Activated CD4-positive, alpha-beta T cell treated with anti-CD3 and anti-CD28 coated beads for 36 hours (primary cell): ENCODE measurements at places on chromosomes 6 and 20. TPM values are rescaled to one million over a fixed set of nuclear protein-coding genes. Genes with fewer than 3 reads are reported as not detected.

Gene ESR1
- 0.04 TPM for total RNA-seq

Gene CALHM6
- 7.1 TPM for total RNA-seq

Gene MAP3K5
- 6.7 TPM for total RNA-seq

Gene SRSF3
- 298 TPM for total RNA-seq

Gene ERVFRD-1
- not detected for total RNA-seq

Gene PRSS16
- total RNA-seq: 1.5 TPM

Gene MUCL3
- total RNA-seq: not detected

Gene RFX6
- not detected for total RNA-seq

Gene GGTLC1
- total RNA-seq: not detected

GRCh38 chr6:7062451-7063162, 45.2 kb upstream of the RREB1 start:
- no peak overlapping the region for H3K4me3 ChIP-seq
- H3K36me3 ChIP-seq: no peaks in the 10 kb centered on the region
- DNase-seq: no peak
- H3K4me1 ChIP-seq: peaks cover 8% of the 10 kb centered on the region

DNA sequence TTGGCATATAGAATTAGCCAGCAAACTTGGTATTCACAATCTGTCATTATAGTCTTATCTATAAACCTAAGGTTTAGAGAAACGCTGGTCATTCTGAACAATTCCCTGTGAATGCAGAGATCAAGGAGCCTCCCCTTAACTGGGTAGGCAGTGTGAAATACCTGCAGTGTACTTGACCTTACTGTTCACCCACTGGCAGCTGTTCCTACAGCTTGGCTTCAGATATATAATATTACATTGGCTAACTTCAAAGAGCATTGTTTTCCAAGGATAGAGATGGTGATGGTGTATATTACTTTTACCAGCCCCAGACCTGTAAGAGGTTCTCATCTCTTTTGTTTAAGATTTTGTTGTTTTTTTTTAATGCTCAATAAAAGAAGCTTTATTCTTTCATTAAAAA, 168.3 kb downstream of the ESR1 start:
- H3K36me3 ChIP-seq: no peaks in the 10 kb centered on the region
- H3K4me3 ChIP-seq: no peak overlapping the region
- H3K27ac ChIP-seq: no peak overlapping the region
- DNase-seq: no peak
- no peaks in the 10 kb centered on the region for H3K4me1 ChIP-seq

- H3K36me3 ChIP-seq: no peaks in the 10 kb centered on the region
- H3K4me3 ChIP-seq: no peak overlapping the region
Measured at GRCh38 chr6:3596766-3597165, 139.9 kb upstream of the SLC22A23 start.

GRCh38 chr6:6751619-6752023, 163.1 kb downstream of the LY86 start:
- peaks cover 23% of the 10 kb centered on the region for H3K4me1 ChIP-seq
- peak; percentile 71 for DNase-seq
- H3K27ac ChIP-seq: peak overlapping the region; percentile 39
- no peaks in the 10 kb centered on the region for H3K36me3 ChIP-seq

GRCh38 chr6:147510929-147511590, 2.6 kb downstream of the SAMD5 start:
- no peak overlapping the region for H3K4me3 ChIP-seq
- H3K36me3 ChIP-seq: no peaks in the 10 kb centered on the region
- H3K27ac ChIP-seq: no peak overlapping the region
- H3K27me3 ChIP-seq: peaks cover 44% of the 10 kb centered on the region
- DNase-seq: no peak

DNA sequence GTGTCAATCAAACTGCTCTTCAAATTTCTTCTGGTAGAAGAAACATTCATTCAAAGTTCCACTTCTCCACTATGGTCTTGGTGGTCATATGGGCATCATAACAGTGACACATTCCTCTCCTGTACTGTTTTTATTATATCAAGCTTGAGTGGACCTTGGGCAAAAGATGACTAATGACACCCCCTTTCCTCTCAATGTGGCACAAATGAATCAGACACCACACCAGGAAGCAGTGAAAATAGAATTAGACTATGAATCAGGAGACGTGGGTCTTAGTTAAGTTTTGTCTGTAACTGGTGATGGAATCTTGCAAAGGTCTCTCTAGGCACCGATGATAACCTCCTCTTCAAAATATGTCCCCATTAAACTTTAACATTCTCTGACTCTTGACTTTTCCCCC, 9.0 kb upstream of the NRSN1 start:
- no peak overlapping the region for H3K27ac ChIP-seq
- no peaks in the 10 kb centered on the region for H3K27me3 ChIP-seq
- no peak for DNase-seq
- H3K4me3 ChIP-seq: no peak overlapping the region
- no peaks in the 10 kb centered on the region for H3K36me3 ChIP-seq

DNA sequence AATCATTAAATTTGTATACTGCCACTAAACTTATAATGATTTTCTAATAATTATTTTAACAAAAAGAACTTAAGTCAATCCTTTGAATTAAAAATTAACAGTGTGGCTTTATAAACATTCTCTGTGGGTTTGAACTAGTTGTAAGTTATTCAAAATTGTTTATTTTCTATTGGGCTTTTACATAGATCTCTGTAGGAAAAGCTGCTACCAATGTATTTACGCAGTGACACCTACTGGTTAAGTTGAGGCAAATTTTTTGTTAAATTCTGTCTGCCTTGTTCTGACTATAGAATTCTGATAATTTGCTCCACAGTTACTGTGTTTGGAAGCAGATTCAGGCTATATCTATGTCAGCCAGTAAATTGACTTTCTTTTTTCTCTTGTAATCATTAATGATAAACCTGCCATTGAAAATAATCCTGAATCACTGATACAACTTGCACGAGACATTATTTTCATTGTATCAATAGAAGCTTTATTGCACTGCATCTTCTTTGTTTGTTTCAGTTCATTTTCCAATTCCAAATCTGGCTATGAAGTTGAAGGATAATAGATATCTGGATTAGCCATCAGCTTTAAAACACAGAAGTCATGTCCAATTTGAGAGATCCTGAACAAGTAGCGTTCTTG, 66.0 kb upstream of the UTRN start:
- no peak overlapping the region for H3K27ac ChIP-seq
- DNase-seq: no peak
- peaks cover 2% of the 10 kb centered on the region for H3K27me3 ChIP-seq
- peaks cover 34% of the 10 kb centered on the region for H3K4me1 ChIP-seq
- H3K36me3 ChIP-seq: peaks cover 2% of the 10 kb centered on the region
- no peak overlapping the region for H3K4me3 ChIP-seq

DNA sequence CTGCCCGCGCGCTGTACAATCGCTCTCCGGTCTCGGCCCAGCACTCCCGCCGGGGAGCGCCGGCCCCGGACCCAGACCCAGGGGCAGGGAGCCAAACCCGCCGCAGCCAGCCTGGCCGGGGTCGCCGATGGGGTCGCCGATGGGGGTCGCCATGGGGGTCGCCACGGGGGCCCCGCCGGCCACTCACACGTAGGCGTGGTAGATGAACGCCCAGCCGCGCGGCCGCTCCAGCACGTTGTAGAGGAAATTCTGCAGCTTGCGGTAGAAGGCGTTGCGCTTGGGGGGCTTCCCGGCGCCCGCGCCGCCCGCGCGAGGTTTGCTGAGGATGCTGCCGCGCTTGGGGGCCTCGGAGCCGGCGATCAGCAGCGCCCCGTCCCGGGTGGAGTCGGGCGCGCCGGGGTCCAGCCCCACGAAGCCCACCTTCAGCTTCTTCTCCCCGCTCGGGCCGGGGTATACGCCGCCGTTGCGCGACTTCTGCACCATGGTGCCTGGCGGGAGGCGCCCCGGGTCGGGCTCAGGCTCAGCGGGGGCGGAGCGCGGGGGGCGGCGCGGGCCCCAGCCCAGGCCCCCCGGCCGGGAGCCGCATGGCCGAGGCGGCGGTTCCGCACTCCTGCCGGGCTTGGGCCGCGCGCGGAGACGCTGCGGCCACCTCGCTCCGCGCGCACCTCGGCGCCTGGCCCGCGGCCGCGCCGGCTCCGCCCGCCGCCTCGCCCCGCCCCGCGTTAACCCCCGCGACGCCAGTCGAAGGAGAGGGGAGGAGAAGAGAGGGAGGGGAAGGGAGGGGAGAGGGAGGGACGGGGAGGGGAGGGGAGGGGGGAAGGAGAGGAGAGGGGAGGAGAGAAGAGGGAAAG, at the start of gene KCNQ2:
TSS of gene KCNQ2 (minus strand) at position 675 of the 851 bp plus-strand sequence. CDS start at position 483, 192 bp downstream.
- H3K4me3 ChIP-seq: no peak within 1 kb of the TSS
- H3K36me3 ChIP-seq: no peaks in the 10 kb centered on the region
- H3K27me3 ChIP-seq: peaks cover 26% of the 10 kb centered on the region

- no peak overlapping the region for H3K4me3 ChIP-seq
- H3K27me3 ChIP-seq: peaks cover 3% of the 10 kb centered on the region
- no peaks in the 10 kb centered on the region for H3K4me1 ChIP-seq
- no peak for DNase-seq
- no peaks in the 10 kb centered on the region for H3K36me3 ChIP-seq
Measured at GRCh38 chr20:40317156-40317790, 371.8 kb downstream of the MAFB start.

DNA sequence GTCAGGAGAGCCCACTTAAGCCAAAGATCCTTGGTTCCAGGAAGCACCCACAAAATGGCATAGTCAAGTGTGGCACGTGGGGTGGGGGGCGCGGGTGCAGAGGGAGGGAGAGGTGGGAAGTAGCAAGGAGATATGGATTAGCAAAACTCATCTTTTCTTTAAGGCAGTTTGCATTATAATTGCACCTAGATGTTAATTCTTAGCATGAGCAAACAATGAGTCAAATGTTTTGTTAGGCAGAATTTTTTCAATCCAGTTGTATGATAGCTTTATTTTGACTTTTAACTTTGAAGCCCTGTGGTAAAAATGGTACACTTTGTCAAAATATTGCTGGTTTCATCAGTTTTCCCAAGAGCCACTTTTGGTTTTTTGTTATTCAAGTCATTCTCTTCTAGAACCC, 15.0 kb downstream of the SCAND1 start:
- no peaks in the 10 kb centered on the region for H3K27me3 ChIP-seq
- no peak for DNase-seq
- peaks cover 19% of the 10 kb centered on the region for H3K36me3 ChIP-seq
- no peak overlapping the region for H3K4me3 ChIP-seq
- no peaks in the 10 kb centered on the region for H3K4me1 ChIP-seq
- H3K27ac ChIP-seq: no peak overlapping the region

- H3K36me3 ChIP-seq: no peaks in the 10 kb centered on the region
- no peak overlapping the region for H3K27ac ChIP-seq
- H3K4me1 ChIP-seq: peaks cover 8% of the 10 kb centered on the region
- peaks cover 5% of the 10 kb centered on the region for H3K27me3 ChIP-seq
- peak overlapping the region; percentile 47 for H3K4me3 ChIP-seq
Measured at GRCh38 chr6:125099211-125100073, 54.1 kb upstream of the TPD52L1 start.

- no peak overlapping the region for H3K27ac ChIP-seq
- H3K4me1 ChIP-seq: no peaks in the 10 kb centered on the region
- no peak for DNase-seq
Measured at GRCh38 chr6:64252256-64252655, 616.7 kb downstream of the PHF3 start.

DNA sequence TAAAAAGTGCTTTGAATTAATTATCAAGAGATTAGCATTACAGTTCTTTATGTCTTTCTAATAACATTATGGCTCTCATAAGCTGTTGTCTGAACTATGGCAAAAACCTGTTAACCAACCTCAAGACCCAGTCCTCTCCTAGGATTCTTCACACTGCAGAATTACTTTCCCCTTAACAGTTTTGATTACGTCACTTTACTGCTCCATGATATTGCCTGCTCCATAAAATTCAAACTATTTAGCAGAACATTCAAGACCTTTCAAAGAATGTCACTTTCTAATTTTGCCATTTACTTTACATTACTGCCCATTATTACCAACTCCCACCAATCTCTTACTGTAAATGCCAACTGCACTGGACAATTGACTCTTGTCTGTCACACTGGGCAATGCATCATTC, 843.5 kb downstream of the PHF3 start:
- H3K36me3 ChIP-seq: no peaks in the 10 kb centered on the region
- H3K27ac ChIP-seq: no peak overlapping the region
- no peak overlapping the region for H3K4me3 ChIP-seq
- DNase-seq: no peak
- no peaks in the 10 kb centered on the region for H3K27me3 ChIP-seq
- no peaks in the 10 kb centered on the region for H3K4me1 ChIP-seq

GRCh38 chr6:90765895-90766294, 179.0 kb upstream of the MAP3K7 start:
- peaks cover 4% of the 10 kb centered on the region for H3K27me3 ChIP-seq
- no peak for DNase-seq
- H3K36me3 ChIP-seq: no peaks in the 10 kb centered on the region
- no peaks in the 10 kb centered on the region for H3K4me1 ChIP-seq
- no peak overlapping the region for H3K27ac ChIP-seq
- no peak overlapping the region for H3K4me3 ChIP-seq

- no peaks in the 10 kb centered on the region for H3K4me1 ChIP-seq
- no peaks in the 10 kb centered on the region for H3K27me3 ChIP-seq
- DNase-seq: no peak
- H3K27ac ChIP-seq: no peak overlapping the region
- H3K4me3 ChIP-seq: no peak overlapping the region
- H3K36me3 ChIP-seq: no peaks in the 10 kb centered on the region
Measured at GRCh38 chr6:162960679-162961457, 233.1 kb downstream of the PACRG start.

DNA sequence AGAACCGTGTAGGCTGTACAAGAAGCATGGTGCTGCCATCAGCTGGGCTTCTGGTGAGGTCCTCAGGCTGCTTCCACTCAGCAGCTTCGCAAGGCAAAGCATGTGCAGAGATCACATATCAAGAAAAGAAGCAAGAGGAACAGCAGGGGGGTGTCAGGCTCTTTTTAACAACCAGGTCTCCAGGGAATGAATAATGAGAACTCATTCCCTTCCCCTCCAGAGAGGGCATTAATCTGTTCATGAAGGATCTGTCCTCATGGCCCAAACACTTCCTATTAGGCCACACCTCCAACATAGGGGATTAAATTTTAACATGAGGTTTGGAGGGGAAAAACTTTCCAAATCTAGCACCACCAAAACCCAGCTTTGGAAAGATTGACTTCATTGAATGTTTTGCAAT, 20.0 kb downstream of the GINM1 start:
- no peak for DNase-seq
- peak overlapping the region; percentile 29 for H3K27ac ChIP-seq
- H3K4me3 ChIP-seq: no peak overlapping the region
- H3K4me1 ChIP-seq: no peaks in the 10 kb centered on the region
- H3K36me3 ChIP-seq: peaks cover 15% of the 10 kb centered on the region

- peaks cover 8% of the 10 kb centered on the region for H3K27me3 ChIP-seq
- no peak overlapping the region for H3K4me3 ChIP-seq
- H3K4me1 ChIP-seq: no peaks in the 10 kb centered on the region
- no peak for DNase-seq
- H3K27ac ChIP-seq: no peak overlapping the region
Measured at GRCh38 chr20:46573788-46574584, 23.5 kb upstream of the OCSTAMP start.

DNA sequence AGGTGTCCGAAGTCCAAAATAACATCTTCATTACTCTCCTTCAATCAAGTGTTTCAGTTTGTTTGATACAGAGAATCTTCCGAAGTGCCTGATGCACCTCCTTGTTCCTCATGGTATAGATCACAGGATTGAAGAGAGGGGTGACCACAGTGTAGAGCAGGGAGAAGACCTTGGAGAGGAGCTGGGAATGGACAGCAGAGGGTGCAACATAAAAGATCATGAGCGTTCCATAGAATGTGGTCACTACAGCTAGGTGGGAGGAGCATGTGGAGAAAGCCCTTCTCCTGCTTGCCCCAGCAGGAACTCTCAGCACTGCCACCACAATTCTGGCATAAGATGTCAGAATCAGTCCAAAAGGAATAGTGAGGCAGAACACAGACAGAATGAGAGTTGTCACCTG, 11.9 kb downstream of the OR12D1 start:
- no peak overlapping the region for H3K27ac ChIP-seq
- H3K27me3 ChIP-seq: peaks cover 38% of the 10 kb centered on the region
- H3K4me1 ChIP-seq: peaks cover 8% of the 10 kb centered on the region
- DNase-seq: no peak
- no peak overlapping the region for H3K4me3 ChIP-seq
